ENCODE measurements at places on chromosomes 7 and 10.

DNA sequence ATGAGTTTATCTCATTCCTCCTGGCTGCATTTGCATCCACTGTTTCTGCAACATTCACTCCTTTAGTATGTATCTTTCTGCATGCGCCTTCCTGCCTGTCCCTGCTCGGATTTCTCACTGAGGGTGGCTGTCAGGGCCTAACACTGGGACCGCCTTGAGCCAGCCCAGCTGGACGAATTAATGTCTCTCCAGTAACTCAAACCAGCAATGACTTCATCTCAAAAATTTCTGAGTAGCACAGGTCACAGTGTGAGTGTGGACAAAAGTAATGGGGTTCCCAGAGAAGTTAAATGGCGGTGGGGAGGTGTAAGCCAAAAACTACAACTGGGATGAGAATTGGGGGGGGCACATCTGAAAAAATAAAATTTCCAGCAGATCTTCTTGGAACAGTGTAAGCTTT is 444.0 kb upstream of the MGMT start:
- DNase-seq: no peak

DNA sequence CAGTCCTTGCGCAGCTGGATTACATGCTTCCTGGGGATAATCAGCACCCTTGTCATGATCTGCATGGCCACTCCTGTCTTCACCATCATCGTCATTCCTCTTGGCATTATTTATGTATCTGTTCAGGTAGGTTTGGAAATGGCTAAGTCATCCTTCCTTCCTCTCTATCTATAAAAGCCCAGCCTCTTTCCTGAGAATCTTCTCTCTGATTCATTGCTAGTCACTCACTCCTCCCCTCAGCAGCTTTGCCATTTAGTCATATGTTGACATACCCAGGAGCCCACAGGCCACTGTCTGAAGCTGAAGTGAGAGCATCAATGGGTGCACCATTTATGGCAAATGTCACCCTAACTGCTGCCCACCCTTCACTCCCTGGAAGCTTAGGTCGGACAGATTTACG is 52.0 kb downstream of the ABCC2 start:
- DNase-seq: peak; percentile 55

DNA sequence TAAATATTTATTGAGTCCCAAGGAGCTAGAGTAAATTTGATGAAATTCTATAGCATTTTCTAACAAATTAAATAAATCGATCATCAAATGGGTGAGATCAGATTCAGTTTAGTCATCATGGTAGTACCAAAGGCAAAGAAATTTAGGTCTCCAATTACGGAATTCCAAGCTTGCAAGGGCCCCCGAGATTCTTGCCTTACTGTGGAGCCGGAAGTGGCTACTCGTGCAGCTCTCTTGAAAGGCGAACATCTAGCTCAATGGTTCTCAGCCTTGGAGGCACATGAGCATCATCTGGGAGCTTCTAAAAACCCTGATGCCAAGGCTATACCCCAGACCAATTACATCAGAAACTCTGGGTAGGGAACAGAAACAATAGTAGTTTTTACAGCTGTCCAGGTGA is 117.9 kb upstream of the PRR15 start:
- no peak for DNase-seq

DNA sequence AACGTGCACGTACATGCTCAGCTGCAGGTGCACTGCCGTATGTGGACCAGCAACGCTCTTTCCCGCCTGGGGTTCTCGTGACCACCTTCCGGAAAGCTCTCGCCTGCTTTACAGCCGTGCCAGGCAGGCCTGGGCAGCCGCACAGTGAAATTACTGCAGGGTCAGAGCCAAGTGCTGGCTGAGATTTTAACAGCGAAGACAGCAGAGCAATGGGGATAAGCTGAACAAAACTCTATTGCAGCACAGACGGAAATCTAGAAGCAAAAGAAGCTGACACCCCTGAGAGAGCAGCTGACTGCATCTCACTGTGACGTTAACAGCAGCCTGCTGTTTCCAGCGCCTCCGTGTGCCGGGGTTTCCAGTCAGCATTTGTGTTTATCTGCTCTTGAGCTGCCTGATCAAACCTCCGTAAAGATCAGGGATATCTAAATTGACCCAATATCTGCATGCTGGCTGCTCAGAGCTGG is 179.0 kb downstream of the DIP2C start:
- no peak for DNase-seq

DNA sequence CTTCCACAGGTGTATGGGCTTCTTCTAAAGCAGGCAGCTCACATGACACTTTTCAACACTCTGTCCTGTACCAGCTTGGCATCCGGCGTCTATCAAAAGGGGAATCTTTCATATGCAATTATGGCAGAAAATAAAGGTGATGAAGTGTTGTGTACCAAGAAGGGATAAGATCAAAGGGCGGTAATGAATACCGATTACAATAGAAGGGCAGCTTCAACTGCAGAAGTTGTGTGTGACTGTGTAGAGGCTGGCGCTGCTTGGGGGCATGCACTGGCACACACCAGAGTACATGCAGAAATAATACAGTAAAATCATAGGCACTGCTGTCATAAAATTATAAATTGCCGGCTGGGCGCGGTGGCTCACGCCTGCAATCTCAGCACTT is 744.7 kb downstream of the LRMDA start:
- no peak for DNase-seq

- DNase-seq: no peak
These were observed 488 bp downstream of the MTERF1 start for GRCh38 chr7:91880016-91880412.

GRCh38 chr10:126204320-126204719 is 184.0 kb downstream of the ADAM12 start:
- no peak for DNase-seq

GRCh38 chr10:119313644-119314043 is 106.3 kb downstream of the GRK5 start:
- DNase-seq: no peak

DNA sequence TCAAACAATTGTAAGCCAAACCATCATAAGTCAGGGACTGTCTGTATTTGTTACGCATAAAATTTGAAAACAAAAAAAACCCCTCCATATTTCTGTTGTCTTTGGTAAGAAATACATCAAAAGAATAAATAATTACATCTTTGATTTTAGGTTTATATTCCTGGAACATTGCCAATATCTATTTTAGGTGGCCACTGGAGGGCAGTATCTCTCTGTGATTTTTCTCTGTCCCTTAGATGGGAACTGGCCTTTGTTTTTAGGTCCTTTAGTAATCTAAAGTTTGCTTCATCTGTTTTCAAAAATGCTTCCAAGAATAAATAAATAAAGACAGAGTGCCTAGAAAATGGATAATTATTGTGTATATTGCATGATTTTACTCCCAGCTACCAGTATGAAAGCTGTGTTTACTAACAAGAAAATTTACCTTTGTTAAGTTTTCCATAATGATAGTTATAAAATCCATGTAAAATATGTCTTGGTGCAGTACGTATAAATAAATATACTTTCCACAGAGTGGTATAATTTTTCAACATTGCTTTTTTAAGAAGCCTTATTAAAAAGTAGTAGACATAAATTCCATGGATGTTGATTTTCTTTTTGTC is 64.2 kb downstream of the PHYHIPL start:
- DNase-seq: peak; percentile 33

- DNase-seq: no peak
These were observed 79.6 kb upstream of the LRRC4 start for GRCh38 chr7:128110641-128111364.

- DNase-seq: no peak
These were observed 19.7 kb downstream of the TRUB1 start for GRCh38 chr10:114957673-114958072.

GRCh38 chr7:156577645-156578577 is 62.7 kb upstream of the RNF32 start:
- DNase-seq: no peak

DNA sequence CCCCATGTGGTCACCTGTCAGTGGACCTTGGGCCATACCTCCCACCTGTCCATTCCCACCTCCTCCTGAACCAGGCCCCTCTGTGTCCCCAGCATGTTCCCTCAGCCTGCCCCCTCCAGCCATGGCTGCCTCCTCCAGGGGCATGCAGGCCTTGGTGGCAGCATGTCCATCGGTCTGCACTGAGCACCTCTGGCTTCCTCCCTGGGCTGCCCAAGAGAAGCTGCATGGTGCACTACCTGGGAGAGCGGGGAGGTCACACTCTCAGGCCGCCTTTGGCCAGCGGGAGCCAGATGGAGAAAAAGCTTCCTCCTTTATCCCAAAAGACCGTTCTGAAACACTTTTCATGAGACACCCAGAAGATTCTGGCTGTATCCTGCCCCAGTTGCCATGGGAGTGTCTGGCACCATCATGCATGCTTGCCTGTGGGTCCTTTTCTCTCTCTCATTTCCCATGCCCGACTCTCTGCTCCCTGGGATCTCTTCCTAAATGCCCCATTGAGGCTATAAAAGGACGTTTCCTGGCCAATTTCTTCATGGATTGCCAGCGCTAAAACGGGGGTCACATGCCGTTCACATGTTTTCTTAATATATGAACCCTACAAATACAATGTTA is 45.5 kb upstream of the MGMT start:
- DNase-seq: no peak

DNA sequence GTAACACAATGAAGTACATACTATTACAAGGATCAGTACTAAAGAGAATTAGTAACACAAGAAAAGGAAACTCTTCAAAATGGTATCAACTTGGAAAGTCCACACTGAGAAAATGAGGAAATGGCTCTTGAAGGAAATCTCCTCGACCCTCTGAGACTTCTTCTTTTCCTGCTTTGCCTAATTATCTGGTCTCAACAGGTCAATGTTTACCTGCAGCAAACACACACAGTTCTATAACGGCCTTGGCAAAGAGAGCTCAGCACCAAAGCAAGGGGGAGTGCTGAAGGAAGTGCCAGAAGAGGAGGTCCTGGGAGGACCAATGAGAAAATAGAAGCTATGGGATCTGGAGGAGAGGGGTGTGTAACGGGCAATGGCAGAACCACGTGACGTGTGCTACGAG is 21.9 kb downstream of the CHCHD3 start:
- DNase-seq: no peak

DNA sequence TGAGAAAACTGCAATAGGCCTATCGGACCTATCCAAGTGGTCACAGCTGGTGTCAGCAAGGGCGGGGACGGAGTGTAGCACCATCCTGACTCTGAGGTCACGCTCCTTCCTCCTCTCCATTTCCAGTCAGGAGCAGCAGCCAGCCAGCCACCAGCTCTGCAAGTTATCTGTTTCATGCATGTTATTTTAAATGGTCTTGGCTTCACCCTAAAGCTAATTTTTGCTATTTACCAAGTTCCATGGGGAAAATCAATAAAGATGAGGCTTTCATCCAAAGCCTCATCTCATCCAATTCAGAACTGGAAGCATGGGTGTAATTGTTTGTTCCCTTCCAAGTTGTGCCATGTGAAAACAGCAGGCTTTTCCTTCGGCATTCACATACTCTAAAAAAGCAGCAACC is 49.3 kb downstream of the ICA1 start:
- DNase-seq: no peak

DNA sequence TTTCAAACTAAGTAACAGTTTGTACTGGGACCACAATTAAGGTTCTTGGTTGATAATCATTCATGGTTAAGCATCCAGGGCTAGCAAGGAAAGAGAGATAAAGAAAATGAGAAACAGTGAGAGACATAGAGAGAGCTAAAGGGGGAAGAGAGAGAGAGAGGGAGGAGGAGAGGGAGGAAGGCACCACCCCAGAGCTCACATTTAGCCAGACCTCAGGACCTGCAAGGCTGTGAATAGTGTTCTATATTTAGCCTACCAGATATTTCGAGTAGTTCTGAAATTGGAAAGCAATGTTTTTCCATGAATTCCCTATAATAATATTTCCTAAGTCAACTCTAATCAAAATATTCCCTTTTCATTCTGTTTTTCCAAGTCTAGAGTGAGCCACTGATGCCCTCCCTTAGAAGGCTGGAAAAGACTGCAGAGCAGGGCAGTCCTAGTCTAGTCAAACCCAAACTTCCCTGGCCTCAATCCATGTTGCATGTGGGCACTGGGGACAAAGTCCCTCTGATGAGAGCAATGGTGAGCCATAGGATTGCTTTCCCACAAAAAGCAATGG is 119.4 kb upstream of the INHBA start:
- no peak for DNase-seq

DNA sequence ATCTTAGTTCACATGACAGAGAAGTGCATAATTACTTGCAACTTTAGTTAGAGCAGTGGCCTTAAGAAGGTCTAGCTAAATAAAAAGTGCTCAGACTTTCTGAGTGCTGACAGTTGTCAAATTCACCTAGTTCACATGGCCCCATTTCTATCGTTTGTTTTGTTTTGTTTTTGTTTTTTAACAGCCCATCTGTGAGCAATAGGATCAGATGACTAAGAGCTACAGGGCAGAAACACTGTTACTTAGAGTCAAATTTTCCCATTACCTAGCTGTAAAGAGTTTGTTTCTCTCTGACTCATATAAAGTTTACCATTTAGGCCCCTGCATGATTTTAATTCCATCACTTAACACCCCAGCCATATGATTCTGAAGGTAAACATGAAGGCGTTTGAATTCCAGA is 18.8 kb downstream of the CAV1 start:
- peak; percentile 64 for DNase-seq

DNA sequence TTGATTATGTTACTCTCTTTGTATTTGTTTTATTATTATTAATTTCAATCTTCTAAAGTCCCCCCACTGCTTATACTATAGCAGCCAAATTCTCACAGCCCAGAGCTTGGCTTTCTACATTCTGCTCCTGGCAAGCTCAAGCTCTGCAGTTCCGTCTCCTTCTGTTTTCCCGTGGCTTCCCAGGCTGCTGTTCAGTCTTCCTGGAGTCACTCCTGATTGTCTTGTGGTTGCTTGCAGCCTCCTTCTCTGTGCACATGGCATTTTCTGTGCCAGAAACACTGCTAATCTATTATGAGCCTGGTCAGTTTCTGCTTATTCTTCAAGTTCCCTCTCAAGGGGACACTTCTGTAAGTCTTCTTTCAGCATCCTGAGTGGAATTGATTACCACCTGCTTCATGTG is 533.7 kb upstream of the IGFBP3 start:
- DNase-seq: no peak

Measured in dermis microvascular lymphatic vessel endothelial cell (primary cell).